ENCODE measurements at places on chromosomes 7 and 10.
A peak's percentile ranks its signal among the peaks of the same experiment; 100 is the strongest.

DNA sequence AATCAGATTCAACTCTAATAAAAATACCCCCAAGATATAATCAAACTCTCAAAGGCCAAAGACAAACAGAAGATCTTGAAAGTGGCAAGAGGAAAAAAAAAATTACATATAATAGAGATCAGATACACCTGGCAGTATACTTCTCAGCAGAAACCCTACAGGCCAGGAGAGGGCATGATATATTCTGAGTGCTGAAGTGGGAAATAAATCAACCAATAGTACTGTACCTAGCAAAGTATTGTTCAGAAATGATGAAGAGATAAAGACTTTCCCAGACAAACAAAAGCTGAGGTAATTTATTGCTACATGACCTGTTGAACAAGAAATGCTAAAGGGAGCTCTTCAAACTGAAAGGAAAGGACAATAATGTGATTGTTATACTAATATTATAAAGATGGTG, 291.9 kb downstream of the SH2D4B start:
- DNase-seq: no peak

DNA sequence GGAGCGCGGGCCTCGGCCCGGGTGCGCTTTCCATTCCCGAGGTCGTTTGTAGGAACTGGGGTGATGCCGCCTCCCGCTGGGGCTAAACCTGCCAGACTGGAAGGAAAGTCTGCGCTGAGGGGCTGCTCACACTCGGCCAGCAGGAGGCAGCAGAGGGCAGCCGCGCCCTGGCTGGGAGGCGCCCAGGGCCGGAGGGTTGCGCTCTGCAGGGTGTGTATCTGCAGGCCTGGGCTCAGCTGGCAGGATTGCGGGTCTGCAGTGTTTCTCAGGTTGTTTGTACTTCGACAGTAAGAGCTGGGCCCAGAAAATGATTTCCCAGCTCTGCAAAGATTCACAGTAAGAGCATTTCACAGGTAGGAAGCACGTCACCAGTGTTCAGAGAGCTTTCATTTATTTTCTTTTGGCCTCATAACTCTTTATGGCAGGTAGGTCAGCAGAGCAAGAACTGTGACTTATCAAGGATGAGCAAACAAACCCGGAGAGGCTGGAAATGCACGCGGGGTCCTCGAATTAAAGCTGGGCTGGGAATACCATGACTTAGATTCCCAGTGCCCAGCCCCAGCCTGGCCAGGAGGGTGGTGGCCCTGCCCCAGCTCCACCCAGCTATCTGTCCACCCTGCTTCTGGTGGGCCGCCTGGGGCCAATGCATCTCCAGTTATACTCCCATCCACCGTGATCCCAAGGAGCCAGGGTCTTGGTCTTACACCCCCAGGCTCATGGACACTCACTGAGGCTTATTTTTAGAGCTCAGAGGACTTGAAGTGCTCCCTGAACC, 15.2 kb upstream of the PPP2R2D start:
- DNase-seq: peak; percentile 69

DNA sequence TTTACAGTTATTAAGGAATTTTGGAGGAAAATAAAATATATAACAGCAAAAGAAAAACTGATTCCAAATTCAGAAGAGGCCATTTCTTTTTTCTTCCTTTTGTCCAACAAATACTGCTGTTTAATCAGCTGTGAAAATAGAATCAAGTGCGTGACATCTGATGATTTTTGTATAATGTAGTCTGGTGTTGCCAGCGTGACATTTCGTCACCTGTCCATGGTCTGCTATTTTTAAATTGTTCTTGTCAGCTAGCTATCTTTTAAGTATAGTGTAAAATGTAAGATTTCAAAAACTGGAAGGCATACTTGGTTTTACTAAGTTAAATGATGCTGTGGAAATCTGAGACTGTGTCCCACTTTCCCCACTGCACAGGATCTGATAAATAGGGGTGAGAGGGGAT, 105.9 kb downstream of the CPEB3 start:
- no peak for DNase-seq

DNA sequence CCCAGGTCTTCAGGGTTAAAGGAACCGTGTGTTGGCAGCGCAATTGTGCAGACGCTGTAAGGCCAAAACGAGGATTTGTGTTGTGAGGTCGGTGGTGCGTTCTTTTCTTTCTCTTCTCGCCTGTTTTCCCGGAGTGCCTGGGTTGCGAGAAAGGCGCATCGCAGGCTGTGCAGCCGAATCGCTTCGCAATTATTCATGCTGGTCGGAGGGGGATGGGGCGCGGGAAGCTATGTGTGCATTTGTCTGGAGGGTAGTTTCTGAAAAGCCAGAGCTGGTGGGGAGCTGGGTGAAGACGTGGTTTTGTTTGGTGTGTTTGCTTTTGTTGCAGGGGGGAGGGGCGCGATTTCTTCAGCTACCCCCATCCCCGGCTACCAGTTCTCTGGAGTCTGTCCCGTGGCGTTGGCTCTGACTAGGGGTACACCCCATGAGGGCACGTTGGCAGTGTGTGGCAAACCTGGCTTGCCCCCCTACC, 2.1 kb downstream of the MXI1 start:
- peak; percentile 23 for DNase-seq

DNA sequence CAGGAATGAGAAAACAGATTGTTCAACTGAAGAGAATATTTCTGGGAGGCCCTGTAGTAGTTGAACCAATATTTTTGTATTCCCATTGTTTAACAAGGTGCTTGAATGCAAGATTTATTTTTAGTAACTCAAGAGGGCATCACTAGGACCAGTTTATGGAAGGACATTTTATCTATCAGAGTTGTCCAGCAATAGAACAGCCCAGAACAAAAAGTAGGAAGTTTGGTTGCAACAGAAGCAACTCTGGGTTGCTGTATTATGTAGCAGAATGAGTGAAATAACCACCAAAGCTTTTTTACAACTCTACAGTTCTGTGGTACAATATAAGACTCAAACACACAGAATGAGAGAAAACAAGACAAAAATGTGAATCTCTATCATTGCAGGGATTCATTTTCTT, 34.7 kb downstream of the CPED1 start:
- DNase-seq: no peak

DNA sequence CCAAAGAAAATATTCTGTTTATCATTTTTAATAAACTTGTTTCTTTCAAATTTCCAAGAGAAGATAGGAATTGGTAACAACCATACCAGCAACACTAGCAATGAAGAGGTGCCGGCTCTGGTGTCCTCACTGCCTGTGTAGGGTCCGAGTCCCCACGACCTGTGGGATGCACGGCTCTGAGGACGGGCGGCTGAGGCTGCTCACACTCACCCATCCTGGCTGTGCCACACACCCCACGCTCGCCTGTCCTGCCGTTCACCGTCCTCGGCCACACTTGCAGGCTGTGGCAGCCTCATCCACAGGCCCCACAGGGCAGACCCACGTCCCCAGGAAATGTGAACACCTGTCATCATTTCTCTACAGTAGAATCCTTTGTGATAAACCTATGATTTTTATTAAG, 48.2 kb upstream of the DPYSL4 start:
- DNase-seq: no peak

- DNase-seq: no peak
These were observed 3.1 kb upstream of the NKX2-3 start for GRCh38 chr10:99529591-99530107.

GRCh38 chr7:65926588-65926987, 53.7 kb downstream of the VKORC1L1 start:
- no peak for DNase-seq

- peak; percentile 32 for DNase-seq
These were observed 22.3 kb downstream of the ZNF783 start for GRCh38 chr7:149284343-149284742.

- DNase-seq: no peak
These were observed 69.8 kb upstream of the SEMA3A start for GRCh38 chr7:84264396-84264795.

- no peak for DNase-seq
These were observed 307.4 kb downstream of the FZD1 start for GRCh38 chr7:91571601-91572000.

- DNase-seq: no peak
These were observed 85.0 kb downstream of the UNCX start for GRCh38 chr7:1317646-1318045.

GRCh38 chr7:28766359-28766758, 191.8 kb downstream of the TRIL start:
- no peak for DNase-seq

DNA sequence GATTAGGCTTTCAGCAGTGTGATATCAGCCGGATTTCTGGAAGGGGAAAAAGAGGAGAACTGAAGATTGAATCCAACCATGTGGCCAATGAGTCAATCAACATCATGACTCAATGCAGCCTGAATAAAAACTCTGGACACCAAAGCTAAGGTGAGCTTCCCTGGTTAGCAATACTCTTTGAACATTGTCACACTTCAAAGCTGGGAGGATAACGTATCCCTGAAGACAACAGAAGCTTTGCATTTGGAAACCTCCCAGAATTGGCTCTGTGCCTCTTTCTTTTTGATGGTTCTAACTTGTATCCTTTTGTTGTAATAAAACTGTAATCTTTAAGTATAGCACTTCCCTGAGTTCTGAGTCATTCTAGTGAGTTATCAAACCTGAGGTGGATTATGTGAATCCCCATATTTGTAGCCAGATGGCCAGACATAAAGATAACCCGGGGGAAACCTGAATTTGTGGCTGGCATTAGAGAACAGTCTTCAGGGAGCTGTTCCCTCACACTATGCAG, 284.4 kb downstream of the IPMK start:
- no peak for DNase-seq

GRCh38 chr10:102729029-102730026, 14.4 kb upstream of the WBP1L start:
- DNase-seq: peak; percentile 27

- no peak for DNase-seq
These were observed 551.2 kb downstream of the GALNT17 start for GRCh38 chr7:71682841-71683781.

DNA sequence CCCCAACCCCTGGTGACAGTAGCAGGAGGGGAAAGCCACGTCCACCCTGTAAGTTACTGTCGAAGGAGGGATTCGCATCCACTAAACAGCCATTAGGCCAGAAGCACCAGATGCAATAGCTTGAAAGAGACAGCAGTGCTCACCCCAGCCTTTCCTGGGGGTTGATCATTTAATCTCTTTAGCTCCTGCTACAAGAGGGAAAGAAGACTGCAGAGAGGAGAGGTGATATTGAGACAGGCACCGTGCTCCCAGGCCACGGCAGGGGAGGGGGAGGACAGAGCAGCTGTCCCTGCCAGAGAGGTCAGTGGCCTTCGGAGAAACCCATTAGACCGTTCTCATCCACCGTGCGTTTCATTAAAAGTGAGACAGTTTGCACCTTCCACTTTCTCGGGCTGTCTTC, 148.3 kb downstream of the CDH23 start:
- no peak for DNase-seq

GRCh38 chr7:120856621-120857352, 1.2 kb downstream of the TSPAN12 start:
- no peak for DNase-seq

DNA sequence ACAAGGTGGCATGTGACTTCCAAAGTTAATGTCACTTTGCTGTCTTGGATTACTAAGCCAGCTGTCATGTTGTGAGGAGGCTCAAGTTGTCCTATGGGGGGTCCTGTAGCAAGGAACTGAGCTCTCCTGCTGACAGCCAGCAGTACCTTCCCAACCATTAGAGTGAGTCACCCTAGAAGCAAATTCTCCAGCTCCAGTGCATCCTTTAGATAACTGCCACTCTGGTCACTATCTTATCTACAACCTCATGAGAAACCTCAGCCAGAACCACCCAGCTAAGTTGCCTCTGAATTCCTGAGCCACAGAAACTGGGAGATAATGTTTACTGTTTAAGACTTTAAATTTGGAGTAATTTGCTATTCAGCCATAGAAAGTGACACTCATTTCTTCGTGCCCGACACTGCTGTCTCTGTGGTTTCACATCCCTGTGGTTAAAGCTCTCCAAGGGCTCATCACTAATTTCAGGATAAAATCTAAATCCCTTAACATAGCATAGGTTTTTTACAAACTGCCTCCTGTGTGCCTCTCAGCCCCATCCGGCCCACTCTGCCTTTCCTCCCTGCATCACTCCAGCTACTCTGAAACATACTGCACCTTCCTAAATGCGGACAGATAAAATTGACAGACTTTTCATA, 83.5 kb downstream of the PRR15 start:
- DNase-seq: no peak

DNA sequence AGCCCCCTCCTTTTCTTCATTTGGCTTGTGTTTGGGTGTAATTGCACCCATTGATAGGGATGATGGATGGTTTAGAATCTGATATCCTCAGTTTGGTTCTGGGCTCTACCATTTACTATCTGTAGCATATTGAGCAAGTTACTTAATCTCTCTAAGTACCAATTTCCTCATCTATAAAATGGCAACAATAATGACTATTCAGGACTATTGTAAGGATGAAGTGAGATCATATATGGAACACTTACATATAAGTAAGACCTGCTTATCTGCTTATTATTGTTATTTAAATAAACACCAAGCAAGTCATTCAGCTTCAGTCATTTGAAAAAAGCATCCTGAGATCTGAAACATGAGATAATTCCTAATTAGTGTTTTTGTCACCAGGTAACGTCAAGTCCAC, 127.0 kb downstream of the SEC23IP start:
- DNase-seq: no peak

GRCh38 chr7:2967253-2967652, 76.4 kb downstream of the CARD11 start:
- DNase-seq: no peak

DNA sequence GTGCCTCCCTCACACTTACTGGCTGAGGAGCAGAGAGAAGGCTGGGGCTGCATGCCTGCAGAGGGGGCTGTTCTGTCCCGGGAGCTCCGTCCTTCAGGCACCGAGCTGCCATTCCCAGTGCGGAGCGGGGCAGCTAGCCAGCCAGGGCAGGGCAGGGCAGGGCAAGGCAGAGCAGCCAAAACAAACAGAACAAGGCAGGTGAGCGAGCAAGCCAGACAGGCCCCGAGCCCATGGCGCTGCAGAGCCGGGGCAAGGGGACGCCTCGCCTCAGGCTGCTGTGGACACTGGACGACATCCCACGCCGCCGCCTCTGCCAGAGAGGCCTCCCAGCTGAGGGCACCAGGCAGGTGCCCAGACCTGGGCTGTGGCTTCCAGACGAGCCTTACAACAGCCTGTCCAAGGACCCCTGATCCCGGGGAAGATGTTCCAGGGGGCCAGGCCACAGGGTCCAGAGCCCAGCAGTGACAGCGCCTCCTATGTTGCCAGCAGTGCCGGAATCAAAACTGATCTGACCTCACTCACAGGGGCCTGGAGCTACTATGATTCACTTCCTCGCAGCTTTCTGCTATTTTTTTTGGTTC, 8.2 kb upstream of the NDST2 start:
- DNase-seq: no peak

GRCh38 chr10:89684604-89685003, 16.8 kb upstream of the KIF20B start:
- DNase-seq: no peak

GRCh38 chr10:72328829-72329204, 25.9 kb downstream of the DNAJB12 start:
- DNase-seq: no peak

GRCh38 chr7:156543699-156544598, 96.6 kb upstream of the RNF32 start:
- no peak for DNase-seq

- no peak for DNase-seq
These were observed 61.7 kb downstream of the SH2D4B start for GRCh38 chr10:80599424-80599847.
